ENCODE measurements at places on chromosomes 5 and 9.

- no peak for DNase-seq
Measured at GRCh38 chr5:138636398-138636944, 61.3 kb upstream of the HSPA9 start.

DNA sequence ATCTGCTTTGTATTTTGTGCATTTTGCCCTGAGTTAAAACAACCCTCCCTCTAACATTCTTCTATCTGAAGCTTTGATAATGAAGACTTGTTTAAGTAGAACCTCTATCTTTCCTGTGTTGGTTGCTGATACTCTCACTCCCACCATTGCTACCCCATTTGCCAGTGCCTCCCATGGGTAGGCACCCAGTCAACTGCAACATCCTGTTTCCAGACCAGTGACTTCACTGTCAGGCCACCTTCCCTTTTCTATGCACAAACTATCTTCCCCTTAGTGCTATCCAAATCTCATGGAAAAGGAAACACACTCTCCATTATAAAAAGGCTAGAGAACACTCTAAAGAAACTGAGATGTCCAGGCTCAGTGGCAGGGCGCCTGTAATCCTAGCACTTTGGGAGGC, 5.6 kb upstream of the IARS1 start:
- no peak for DNase-seq

DNA sequence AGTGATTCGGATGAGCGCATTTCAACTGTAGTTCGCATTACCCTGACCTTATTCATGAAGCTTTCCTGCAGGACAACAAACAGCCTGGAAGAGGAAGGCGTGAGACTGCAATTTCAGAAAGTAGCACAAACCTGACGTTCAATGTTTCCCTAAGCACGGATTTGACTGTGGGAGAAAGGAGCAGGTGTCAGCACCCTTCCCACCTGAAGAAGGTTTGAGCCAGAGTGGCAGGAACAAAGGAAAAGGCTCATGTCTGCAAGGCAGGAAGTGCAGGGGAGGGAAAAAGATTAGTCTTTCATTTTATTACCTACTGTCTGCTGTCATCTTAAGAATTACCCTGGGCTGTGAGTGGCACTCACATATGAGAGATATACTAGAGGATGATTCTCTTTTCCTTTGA, 114.0 kb downstream of the MED10 start:
- DNase-seq, result no peak

GRCh38 chr5:6396836-6397535, 18.6 kb upstream of the MED10 start:
- no peak for DNase-seq

GRCh38 chr5:15105799-15106393, 234.3 kb upstream of the ANKH start:
- DNase-seq, result no peak
